ENCODE measurements at places on chromosomes 1 and 21.

- DNase-seq: no peak
Measured at GRCh38 chr1:10745383-10745782, 51.1 kb downstream of the CASZ1 start.

- no peak for DNase-seq
Measured at GRCh38 chr1:158996998-158997397, 12.7 kb upstream of the IFI16 start.

- no peak for DNase-seq
Measured at GRCh38 chr1:164771619-164772361, 212.8 kb downstream of the PBX1 start.

GRCh38 chr1:6757719-6758435, 27.4 kb upstream of the CAMTA1 start:
- no peak for DNase-seq

Data from A549 (cell line).